GOT3 (cell line): ENCODE measurements at places on chromosomes 5 and 9.

- no peak for DNase-seq
These were observed 95.7 kb downstream of the KCNT1 start for GRCh38 chr9:135797507-135798262.

- no peak for DNase-seq
These were observed 317.2 kb downstream of the DEPDC1B start for GRCh38 chr5:60382716-60383115.

- DNase-seq: no peak
These were observed 18.4 kb downstream of the TENT4A start for GRCh38 chr5:6731465-6732237.

- DNase-seq: no peak
These were observed 27.3 kb downstream of the CNTFR start for GRCh38 chr9:34562135-34562745.

DNA sequence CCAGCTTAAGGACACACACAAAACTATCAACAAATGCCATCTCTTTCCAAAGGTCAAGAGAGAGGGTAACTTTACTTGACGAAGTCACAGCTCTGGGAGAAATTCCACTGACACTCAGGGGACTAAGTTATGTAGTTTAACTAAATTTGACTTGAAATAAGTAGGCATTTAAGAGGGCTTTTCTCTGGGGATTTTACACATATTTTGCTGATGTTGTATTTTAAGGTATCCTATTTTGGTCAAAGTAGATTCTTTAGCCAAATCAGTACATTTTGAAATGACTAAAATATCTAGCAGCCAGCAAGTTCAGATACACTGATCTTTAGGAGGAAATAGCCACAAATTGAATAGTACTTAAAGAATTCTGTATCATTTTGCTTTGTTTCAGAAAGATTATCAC is 652.0 kb downstream of the PDE4D start:
- DNase-seq: no peak

- no peak for DNase-seq
These were observed 44.2 kb downstream of the PDE6A start for GRCh38 chr5:149900390-149900789.

GRCh38 chr9:136044207-136044970 is 50.7 kb downstream of the NACC2 start:
- no peak for DNase-seq

DNA sequence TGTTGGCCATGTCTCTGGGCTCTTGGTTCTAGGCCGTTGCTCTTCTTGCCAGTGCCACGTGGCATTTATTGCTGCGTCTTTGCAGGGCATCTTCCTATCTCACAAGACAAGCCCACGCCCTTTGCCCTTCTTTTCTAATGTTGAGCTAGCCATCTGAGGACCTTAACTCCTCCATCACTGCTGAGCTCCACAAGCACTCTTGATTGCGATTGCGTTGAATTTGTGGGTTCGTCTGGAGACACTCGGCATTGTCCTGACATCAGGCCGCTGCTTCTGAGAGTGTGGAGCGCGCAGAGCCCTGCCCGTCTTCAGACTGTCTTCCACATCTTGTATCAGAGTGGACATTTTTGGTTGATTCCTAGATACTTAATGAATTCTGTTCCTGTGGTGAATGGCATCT is 14.5 kb upstream of the FCN1 start:
- DNase-seq: no peak

DNA sequence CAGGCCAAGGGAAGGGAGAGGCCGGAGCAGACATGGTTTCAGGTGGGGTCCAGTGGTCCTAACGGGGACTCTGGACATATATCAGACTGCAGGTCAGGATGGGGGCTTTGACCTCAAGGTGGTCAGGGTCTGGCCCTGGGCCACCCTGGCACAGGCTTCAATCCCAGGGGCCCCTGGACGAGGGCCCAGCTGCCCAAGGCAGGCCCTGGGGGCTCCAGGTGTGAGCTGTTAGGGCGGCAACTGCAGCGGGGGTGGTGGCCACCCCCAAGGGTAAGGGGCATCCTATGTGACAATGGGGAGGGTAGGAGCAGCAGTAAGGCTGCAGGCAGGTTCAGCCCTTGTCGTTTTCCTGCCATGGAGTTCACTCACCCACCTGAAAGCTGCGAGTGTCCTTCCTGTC is 45.4 kb upstream of the CLPTM1L start:
- no peak for DNase-seq

- DNase-seq: no peak
These were observed 8.4 kb downstream of the OBP2B start for GRCh38 chr9:133200631-133201030.

DNA sequence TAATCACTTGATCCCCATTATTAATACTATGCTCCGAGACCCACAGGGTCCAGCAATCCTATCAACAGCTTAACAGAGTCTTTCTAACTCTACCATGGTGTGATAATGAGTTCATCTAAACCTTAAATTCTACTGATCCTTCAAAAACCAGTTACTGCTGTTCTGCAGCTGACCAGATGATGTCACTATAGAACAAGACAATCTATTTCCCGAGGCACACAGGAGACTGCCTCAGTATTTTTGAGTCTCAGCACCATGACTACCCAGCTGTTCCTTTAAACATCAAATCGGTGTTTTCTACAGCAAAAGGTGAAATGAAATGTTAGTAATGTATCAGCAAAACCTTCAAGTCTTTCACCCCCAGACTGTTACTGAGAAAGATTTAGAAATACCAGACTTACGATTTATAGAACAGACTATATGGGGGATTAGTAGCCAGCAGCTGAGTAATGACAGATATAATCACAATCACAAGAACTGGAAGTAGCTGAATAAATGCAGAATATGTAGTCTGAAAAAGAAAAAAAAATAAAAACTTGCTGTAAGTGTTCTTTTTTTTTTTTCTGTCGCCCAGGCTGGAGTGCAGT is 16.9 kb downstream of the DNAJC18 start:
- no peak for DNase-seq

- DNase-seq: no peak
These were observed 106.2 kb downstream of the PRDM9 start for GRCh38 chr5:23613566-23613965.

- no peak for DNase-seq
These were observed 52.2 kb downstream of the HSD17B3 start for GRCh38 chr9:96249746-96250145.

- no peak for DNase-seq
These were observed 8.2 kb upstream of the AK1 start for GRCh38 chr9:127885508-127886281.

DNA sequence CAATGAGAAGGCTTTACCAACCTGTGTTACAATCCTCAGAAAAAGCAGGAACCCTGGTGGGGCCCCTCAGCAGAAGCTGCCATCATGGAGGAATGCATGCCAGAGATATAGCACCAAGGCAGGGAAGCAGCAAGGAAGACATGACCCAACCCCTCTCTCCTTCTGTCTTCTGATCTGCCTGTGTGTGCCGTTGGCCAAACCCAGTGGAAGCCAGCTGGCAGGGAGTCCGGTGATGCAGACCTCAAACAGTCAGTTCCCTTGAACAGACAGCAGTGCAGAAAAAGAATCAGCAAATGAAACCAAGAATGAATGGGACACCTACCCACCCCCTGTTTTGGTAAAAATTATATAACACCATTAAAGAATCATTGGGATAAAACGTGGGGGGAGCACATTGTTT is 234.2 kb downstream of the ZNF608 start:
- DNase-seq: no peak

DNA sequence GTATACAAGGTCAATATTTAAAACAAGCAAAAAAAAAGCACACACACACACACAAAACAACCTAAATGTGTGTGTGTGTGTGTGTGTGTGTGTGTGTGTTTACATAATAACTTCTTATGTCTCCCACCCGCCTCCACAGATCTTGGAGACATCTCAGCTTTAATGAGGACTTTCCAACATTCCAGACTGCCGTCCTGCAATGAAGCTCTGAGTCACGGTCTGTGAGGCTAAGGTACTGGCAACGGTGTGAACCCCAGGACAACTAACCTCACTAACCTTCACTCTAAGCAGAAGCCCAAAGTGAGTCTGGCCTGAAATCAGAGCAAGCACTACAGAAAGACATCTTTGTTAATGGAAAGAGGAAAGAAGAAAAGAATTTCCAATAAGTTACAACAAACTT is 22.3 kb downstream of the ZNF474 start:
- DNase-seq: no peak

DNA sequence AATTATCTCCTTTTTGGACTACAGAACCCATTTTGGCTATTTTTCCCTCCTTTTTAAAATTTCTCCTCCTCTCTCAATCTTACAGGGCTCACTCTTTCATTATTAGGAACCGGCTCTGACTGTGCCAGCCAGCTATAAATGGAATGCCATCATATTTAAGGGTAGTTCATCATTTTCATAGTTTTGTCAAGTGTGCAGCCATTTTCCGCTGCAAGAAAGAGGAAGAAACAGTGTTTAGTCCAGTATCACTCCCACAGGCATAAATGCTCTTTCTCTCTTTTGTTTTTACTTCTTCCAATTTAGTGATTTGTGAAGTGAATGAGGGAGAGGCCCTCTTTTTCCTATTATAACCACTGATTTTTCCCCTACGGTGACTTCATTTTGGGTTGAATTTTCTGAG is 290.0 kb downstream of the NR3C1 start:
- DNase-seq: no peak

DNA sequence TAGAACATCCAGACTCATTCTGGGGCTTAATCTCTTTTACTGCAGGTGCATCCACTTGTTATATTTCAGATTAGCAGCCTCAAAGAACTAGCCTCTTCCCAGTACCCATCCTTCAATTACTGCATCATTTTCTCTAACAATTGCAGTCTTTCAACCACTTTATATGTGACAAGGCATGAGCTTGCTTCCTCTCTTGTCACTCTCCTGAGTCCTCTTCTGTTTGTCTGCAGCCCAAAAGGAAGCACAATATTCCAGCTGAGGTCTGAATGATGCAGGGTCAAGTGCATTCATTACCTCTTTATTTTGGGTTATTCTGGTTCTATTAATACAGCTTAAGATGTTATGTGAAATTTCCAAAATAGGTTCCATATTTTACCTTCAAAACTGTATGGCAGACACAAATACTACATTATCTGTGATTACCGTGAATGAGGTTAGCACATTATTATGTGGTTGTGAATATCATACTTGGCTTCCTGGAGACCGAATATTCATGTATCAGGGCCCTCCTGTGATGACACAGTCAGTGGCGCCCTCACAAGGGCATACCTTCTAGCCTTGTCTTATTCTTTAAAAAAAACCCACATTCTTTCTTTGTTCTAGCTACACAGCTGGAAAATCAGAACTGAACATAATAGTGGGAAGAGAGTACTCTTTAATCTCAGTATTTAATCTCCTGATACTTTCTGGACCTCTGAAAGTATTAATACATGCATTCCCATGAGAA is 323.8 kb downstream of the PDE4D start:
- no peak for DNase-seq

GRCh38 chr9:72025906-72026305 is 34.5 kb downstream of the C9orf57 start:
- DNase-seq: no peak

GRCh38 chr9:14323985-14324650 is 10.2 kb upstream of the NFIB start:
- no peak for DNase-seq

DNA sequence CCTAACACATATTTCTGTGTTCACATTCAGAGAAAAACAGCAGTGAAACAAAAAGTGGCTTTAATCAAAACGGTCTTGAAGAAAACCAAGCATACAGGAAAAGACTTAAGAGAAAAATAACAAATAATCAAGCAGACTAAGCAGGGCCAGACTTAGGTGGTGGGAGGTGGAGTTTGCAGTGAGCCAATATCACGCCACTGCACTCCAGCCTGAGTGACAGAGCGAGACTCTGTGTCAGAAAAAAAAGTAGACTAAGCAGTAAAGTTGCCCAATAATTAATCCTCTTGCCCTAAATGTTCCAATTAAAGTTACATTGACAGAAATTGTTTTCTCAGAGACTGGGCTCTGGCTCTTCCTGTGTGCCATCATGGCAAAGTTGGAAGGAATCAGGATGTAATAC is 26.6 kb upstream of the GLDC start:
- DNase-seq: no peak

- no peak for DNase-seq
These were observed 984.5 kb upstream of the CDH18 start for GRCh38 chr5:20972419-20972925.

DNA sequence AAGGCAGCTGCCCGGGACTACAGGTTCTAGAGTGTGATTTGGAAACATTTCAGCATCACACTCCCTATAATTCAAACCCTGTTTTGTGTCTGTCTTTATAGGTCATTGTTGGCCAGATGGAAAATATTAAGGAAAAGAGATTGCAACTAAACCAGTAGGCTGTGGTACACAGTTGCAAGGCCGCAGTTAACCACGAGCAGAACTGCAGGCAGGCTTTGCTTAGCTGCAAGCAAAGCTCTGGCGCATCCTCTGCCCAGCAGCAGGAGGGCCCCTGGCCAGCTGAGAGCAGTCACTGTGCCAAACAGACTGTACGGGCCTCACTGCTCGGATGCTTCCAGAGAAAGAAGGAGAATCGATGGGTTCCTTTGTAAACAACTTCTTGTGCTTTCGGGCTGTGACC is 204.5 kb downstream of the DENND1A start:
- no peak for DNase-seq

DNA sequence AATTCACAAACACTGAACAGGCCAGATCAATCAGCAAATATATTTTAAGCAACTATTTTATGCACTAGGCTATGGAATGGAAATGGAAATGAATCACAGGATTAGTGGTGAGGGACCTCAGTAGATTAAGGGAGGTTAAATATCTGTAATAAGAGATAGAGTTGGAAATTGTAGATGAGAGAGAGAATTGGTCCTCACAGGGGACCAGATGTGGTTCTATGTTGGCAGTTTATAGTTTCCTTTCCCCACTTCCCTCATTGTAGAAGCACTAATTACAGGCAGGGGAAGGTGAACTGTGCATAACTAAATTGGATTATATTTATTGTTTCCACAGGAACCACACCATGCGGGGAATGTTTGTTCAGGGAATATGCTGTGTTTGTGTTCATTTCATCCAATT is 496.2 kb downstream of the ARHGEF28 start:
- no peak for DNase-seq

DNA sequence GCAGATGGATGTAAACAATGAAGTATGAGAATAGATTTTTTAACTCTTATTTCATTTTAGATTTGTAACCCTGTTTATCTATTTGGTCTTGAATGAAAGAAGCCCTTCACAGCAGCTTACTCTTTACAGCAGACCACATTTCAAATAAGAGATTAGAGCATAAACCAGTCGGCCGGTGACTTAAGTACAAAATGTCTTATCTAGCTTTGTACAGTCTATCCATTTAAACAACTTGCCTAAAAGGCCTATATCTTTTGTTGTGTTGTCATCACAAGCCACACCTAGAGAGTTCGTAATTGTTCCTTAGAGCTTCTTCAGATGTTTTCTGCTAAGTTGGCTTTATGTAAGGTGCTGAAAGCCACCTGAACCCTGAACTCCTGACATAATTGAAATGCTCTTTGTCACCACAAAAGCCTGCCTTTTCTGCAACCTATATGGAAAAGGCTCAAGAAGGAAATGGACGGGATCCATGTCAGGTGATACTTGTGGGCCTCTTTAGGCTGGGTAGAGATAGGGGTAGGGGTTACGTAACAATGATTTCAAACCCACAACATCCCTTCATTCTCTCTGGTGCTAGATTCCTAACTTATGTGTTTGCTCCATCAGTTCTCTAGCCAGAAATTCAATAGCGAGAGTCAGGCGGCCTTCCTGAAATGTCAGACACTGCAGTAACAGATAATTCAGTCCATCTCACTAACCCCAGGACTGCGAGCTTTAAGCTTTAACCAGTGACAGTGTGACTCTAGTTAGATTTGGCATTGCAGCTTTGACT is 162.5 kb downstream of the CD180 start:
- DNase-seq: no peak

- DNase-seq: no peak
These were observed 195.8 kb downstream of the NNT start for GRCh38 chr5:43798740-43799139.

- DNase-seq: no peak
These were observed 36.2 kb upstream of the ADAM19 start for GRCh38 chr5:157611571-157612476.
